Stimulated activated CD4-positive, alpha-beta T cell treated with anti-CD3 and anti-CD28 coated beads, Interleukin-1b, Interleukin-23, amount 100 ng/mL, for 1 hour (primary cell): ENCODE measurements at places on chromosomes 13 and 19.

DNA sequence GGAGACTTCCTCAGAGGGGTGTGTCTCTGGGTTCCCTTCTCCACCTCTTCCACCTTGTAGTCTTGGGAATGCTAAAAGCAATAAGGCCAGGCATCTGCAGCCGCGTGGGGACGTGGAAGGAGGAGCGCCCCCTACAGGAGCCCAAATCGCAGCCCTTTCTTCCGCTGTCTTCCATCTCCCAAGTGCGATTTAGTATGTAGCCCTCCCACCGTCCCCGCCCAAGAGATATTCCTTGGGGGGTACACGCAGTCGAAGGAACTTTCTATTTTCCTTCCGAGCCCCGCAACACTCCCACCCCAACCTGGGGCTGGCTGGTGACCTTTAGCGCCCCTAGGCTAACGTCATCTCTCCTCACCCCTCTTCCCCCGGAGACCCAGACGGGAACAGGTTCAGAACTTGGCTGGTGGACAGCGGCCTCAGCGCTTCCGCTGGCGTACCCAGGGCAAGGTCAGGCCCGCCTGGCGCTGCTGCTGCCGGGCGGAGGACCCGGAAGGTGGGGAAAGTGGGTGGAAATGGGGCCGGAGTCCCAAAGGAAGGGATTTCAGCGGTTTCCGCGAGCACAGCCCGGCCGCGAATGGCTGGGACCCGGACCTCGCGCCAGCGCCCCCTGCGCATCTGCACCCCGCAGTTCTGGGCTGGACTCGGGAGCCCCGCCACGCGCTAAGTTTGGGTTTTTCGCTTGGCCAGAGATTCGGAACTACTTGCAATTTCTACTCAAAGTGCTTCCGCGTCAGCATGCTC is 2.1 kb upstream of the PCDH8 start:
- no peak for DNase-seq

GRCh38 chr19:17767559-17767958 is 16.3 kb downstream of the FCHO1 start:
- DNase-seq = no peak

GRCh38 chr19:13741893-13742292 is 22.4 kb upstream of the MRI1 start:
- DNase-seq = no peak

- no peak for DNase-seq
Measured at GRCh38 chr19:10412257-10412977, 7.9 kb upstream of the PDE4A start.

GRCh38 chr13:51212758-51213157 is 9.4 kb upstream of the FAM124A start:
- DNase-seq = no peak
